ENCODE measurements at places on chromosomes 6 and 20. TPM values are rescaled to one million over a fixed set of nuclear protein-coding genes. Genes with fewer than 3 reads are reported as not detected.

DNA sequence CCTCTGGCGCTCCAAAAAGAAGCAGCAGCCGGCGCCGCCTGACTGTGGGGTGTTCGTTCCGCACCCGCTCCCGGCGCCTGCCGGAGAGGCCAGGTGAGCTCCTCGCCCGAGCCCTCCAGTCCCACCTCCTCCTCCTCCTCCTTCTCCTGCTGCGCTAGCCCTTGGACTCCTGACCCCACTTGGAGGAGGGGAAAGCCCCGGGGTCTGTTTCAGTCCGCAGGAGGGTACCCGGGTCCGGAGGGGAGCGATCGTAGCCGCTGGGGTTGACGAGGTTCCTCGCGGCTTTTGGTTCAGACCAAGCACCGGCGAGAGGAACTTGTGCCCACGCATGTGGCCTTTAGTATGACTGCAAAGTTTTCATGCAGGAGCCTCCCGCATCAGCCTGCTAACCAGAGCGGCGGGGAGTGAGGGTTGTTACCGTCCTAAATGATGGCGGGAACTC lies 493 bp downstream of the CRYBG1 start:
- peaks cover 12% of the 10 kb centered on the region for H3K4me1 ChIP-seq
- H3K4me3 ChIP-seq, result peak overlapping the region; percentile 58
- H3K27me3 ChIP-seq, result peaks cover 30% of the 10 kb centered on the region
- no peaks in the 10 kb centered on the region for H3K36me3 ChIP-seq
- DNase-seq, result no peak
- H3K27ac ChIP-seq, result no peak overlapping the region

GRCh38 chr6:107235511-107235910 lies 120.2 kb upstream of the BEND3 start:
- no peak for DNase-seq
- H3K27me3 ChIP-seq, result peaks cover 1% of the 10 kb centered on the region
- no peak overlapping the region for H3K4me3 ChIP-seq
- peaks cover 13% of the 10 kb centered on the region for H3K4me1 ChIP-seq

GRCh38 chr20:61807471-61808160 lies 258.1 kb downstream of the TAF4 start:
- no peak overlapping the region for H3K4me3 ChIP-seq
- no peak for DNase-seq
- H3K27ac ChIP-seq, result no peak overlapping the region
- H3K27me3 ChIP-seq, result peaks cover 21% of the 10 kb centered on the region

- no peak for DNase-seq
- no peaks in the 10 kb centered on the region for H3K36me3 ChIP-seq
- H3K4me3 ChIP-seq, result no peak overlapping the region
- no peak overlapping the region for H3K27ac ChIP-seq
- H3K27me3 ChIP-seq, result peaks cover 10% of the 10 kb centered on the region
Measured at GRCh38 chr6:136439514-136440190, 110.6 kb downstream of the MAP7 start.

DNA sequence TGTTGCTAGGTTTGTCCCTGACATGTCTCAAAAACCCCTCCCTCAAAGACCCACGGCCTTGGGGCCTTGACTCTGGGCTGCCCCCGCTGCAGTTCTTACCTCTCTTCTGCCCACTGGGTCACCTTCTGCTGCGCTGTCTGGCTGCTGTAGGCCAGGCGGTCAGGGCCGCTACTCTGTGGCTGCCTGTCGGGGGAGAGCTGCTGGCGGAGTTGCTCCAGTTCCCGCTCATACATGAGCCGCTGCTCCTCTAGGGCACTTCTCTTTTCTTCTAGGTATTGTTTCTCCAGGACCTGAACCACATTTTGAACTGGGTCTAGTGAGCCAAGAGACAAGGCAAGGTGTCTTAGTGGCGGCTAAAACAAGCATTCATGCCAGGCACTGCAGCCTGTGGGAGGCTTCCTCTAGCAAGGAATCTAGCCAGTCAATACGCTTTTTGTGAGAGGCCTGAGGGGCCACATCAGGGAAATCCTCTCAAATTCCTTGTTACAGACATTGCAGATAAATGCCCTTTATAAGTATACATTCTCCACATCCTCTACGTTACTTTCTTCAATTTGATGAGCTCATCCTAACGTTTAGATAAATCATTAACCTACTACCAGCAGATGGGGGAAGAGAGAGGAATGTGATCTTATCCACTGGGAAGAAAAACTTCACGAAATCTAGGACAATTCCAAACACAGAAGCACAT lies 110.3 kb upstream of the NUP153 start:
- DNase-seq, result peak; percentile 46
- peaks cover 13% of the 10 kb centered on the region for H3K4me1 ChIP-seq

- H3K4me1 ChIP-seq, result peaks cover 13% of the 10 kb centered on the region
- peaks cover 8% of the 10 kb centered on the region for H3K27me3 ChIP-seq
- no peak for DNase-seq
- H3K36me3 ChIP-seq, result no peaks in the 10 kb centered on the region
Measured at GRCh38 chr6:56293781-56294180, 46.4 kb upstream of the COL21A1 start.

DNA sequence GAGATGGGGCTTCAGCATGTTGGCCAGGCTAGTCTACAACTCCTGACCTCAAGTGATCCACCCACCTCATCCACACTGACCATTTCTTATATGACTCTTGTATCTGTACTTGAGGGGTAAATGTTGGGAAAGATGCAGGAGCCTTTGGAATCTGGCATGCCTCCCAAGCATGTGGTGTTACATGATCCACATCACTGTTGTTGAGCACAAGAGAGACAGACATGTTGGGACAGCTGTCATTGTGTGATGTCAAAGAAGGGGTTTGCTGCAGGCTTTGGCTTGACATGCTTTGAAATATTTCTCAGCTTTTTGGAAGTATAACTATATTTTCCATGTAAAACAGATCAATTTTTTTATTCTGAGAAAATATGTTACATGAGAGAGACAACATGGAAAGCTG lies 139.9 kb downstream of the MOXD1 start:
- H3K4me1 ChIP-seq, result peaks cover 13% of the 10 kb centered on the region
- DNase-seq, result no peak
- H3K36me3 ChIP-seq, result no peaks in the 10 kb centered on the region
- no peak overlapping the region for H3K27ac ChIP-seq
- H3K4me3 ChIP-seq, result no peak overlapping the region
- peaks cover 3% of the 10 kb centered on the region for H3K27me3 ChIP-seq

DNA sequence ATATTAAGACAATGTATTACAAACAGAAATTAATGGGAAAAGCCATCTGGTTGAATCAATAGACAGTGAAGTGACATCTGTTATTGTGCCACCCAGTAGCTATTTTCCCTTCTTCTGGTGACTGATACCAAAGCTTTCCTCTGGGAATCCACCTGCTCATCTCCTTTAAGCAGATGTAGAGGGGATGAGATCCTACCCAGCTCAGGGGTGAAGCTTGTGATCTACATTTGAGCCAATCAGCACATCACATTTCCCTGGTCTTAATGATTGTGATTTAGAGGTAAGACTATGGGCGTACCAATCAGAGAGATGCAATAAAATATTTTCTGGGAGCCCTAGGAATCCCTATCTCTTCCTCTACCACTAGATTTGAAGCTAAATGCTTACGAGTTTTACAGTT lies 782.9 kb downstream of the PTPRT start:
- H3K27ac ChIP-seq, result no peak overlapping the region
- H3K4me1 ChIP-seq, result no peaks in the 10 kb centered on the region
- no peak for DNase-seq

- H3K36me3 ChIP-seq, result no peaks in the 10 kb centered on the region
- no peaks in the 10 kb centered on the region for H3K4me1 ChIP-seq
- H3K27me3 ChIP-seq, result no peaks in the 10 kb centered on the region
- DNase-seq, result no peak
- H3K27ac ChIP-seq, result no peak overlapping the region
Measured at GRCh38 chr6:126797981-126798380, 320.5 kb upstream of the RSPO3 start.

DNA sequence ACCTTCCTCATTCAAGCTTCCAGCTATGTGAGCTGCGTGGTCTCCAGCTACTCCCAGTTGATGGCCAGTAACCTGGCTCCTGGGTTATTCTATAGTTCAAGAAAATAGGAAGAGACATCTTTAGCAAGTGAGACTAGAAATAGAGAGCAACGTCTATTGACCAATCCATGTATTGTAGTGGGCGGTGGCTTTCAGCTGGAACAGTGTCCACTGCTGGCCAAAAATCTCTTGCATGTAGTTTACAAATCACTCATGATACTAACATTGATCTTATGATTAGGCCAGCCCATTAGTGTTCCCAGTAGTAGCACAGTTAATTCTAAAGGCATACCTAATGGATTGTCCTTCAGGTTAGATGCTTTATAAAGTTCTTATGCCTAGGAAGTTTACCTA lies 58.9 kb upstream of the SCP2D1 start:
- H3K27ac ChIP-seq, result no peak overlapping the region
- H3K4me1 ChIP-seq, result no peaks in the 10 kb centered on the region
- H3K4me3 ChIP-seq, result no peak overlapping the region

- no peaks in the 10 kb centered on the region for H3K27me3 ChIP-seq
- peaks cover 10% of the 10 kb centered on the region for H3K4me1 ChIP-seq
- no peak for DNase-seq
- H3K4me3 ChIP-seq, result no peak overlapping the region
Measured at GRCh38 chr20:5146099-5146668, 19.4 kb downstream of the CDS2 start.

DNA sequence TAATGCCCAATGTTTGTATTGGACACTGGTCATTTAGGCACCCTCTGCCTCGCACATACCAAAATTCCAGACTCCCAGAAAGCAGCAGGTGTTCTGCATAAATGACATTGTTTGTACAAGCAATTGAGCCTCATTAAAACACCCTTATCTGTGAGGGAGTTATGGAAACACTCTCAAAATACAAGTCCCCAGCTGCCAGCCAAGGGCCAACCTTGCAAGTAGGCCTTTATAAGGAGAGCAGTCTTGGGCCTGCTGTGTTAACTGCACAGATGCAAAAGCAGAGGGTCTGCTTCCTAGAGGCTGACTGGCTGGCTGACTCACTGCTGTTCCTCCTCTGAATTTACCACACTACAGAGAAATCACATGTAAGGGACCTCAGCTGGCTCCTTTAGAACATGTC lies 150.4 kb upstream of the HMGN3 start:
- H3K36me3 ChIP-seq, result no peaks in the 10 kb centered on the region
- H3K27me3 ChIP-seq, result no peaks in the 10 kb centered on the region
- H3K4me3 ChIP-seq, result no peak overlapping the region
- no peak overlapping the region for H3K27ac ChIP-seq
- H3K4me1 ChIP-seq, result no peaks in the 10 kb centered on the region

- H3K4me1 ChIP-seq, result peaks cover 31% of the 10 kb centered on the region
- no peak overlapping the region for H3K27ac ChIP-seq
- no peaks in the 10 kb centered on the region for H3K27me3 ChIP-seq
Measured at GRCh38 chr6:109060571-109060970, 34.1 kb downstream of the SESN1 start.

DNA sequence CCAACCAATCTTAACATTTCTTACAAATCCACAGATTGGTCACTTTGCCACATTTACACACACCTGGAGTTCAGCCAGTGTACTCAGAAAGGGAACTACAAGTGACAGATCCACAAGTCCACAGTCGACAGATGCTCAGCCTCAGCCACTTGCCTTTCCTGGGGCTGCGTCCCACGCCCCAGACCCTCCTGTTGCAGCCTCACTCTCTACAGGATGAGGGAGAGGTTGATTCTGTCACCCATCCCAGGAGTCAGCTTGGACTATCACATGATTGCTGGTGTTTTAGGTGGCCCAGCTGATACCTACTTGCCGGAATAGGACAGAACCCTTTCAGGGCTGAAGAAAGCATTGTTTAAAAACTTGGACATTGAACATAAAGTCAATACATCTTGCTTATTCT lies 108.8 kb downstream of the FAM120B start:
- H3K4me3 ChIP-seq, result no peak overlapping the region
- H3K4me1 ChIP-seq, result peaks cover 7% of the 10 kb centered on the region
- no peak for DNase-seq
- peaks cover 6% of the 10 kb centered on the region for H3K36me3 ChIP-seq

DNA sequence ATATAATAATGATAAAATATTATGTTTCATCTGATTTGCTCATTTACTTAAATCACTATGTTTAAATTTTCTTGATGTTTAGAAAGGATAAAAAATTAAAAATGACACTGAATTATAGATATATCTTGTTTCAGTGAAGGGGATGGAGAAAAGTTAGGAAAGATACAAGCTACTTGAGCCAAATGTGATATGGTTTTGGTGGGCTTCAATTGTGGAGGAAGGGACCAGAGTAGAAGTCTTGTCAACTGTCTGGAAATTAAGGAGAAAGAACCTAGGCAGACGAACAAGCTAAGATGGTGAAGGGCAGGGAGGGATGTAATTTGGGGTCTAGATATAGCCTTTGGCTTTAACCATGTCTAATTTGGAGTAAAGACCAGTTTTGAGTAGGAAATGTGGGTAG lies 186.4 kb upstream of the MMS22L start:
- H3K27me3 ChIP-seq, result no peaks in the 10 kb centered on the region
- H3K4me3 ChIP-seq, result no peak overlapping the region
- DNase-seq, result no peak
- H3K36me3 ChIP-seq, result no peaks in the 10 kb centered on the region
- H3K27ac ChIP-seq, result no peak overlapping the region
- H3K4me1 ChIP-seq, result no peaks in the 10 kb centered on the region

- peak; percentile 27 for DNase-seq
- H3K4me1 ChIP-seq, result peaks cover 46% of the 10 kb centered on the region
- H3K27me3 ChIP-seq, result peaks cover 8% of the 10 kb centered on the region
- H3K36me3 ChIP-seq, result no peaks in the 10 kb centered on the region
- peak overlapping the region; percentile 38 for H3K27ac ChIP-seq
Measured at GRCh38 chr6:42045538-42046460, 4.5 kb upstream of the TAF8 start.

DNA sequence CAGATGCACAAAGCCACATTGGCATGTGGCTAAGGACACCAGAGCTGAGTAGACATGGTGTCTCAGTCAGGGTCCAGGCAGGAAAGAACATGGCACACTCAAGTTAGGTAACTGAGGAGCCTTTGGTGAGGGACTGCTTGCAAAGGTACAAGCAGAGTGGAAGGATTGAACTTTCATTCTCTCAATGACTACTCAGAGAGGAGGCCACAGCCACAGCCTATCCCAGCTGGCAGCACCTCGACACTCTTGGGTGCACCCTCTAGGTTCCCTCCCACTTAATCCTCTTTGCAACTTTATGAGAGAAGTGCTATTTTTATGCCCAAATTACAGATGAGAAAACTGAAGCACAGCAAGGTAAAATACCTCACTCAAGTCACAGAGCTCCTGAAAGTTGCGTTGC lies 73.4 kb downstream of the ISM1 start:
- no peak overlapping the region for H3K4me3 ChIP-seq
- no peak for DNase-seq
- H3K4me1 ChIP-seq, result no peaks in the 10 kb centered on the region
- peaks cover 8% of the 10 kb centered on the region for H3K27me3 ChIP-seq

TDRD6 gene
- total RNA-seq, result not detected

ADGRF1 gene
- total RNA-seq, result not detected

SLC22A3 gene
- total RNA-seq, result not detected

TCP11 gene
- not detected for total RNA-seq

KIAA0408 gene
- total RNA-seq, result 0.96 TPM

CYP39A1 gene
- total RNA-seq, result not detected

AKAP7 gene
- total RNA-seq, result 3.1 TPM

TSPO2 gene
- total RNA-seq, result not detected
